ENCODE measurements at places on chromosomes 3 and 15.

DNA sequence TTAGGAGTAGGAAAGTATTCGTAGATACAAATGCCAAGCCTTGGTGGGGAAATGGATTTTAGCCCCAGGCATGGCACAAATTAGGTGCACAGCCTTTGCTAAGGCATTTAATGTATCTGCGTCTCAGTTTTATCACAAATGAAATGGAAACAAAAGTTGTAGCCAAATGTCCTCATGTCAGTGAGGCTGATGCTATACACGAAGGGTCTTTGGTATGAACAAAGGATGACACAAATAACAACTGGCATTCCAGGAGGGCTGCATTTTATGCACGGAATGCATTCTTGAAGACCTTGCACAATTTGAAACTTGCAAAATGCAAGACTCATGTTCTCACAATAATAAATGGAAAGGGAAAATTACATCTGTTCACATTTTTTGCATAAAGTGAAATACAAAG lies 181.9 kb downstream of the SV2B start:
- peaks cover 7% of the 10 kb centered on the region for H3K4me1 ChIP-seq
- H3K27me3 ChIP-seq = peaks cover 45% of the 10 kb centered on the region
- DNase-seq = no peak
- H3K36me3 ChIP-seq = no peaks in the 10 kb centered on the region
- no peak overlapping the region for H3K4me3 ChIP-seq
- H3K27ac ChIP-seq = no peak overlapping the region

- no peak overlapping the region for H3K4me3 ChIP-seq
- peak overlapping the region; percentile 48 for H3K27ac ChIP-seq
- H3K27me3 ChIP-seq = peaks cover 5% of the 10 kb centered on the region
- peaks cover 27% of the 10 kb centered on the region for H3K4me1 ChIP-seq
- H3K36me3 ChIP-seq = no peaks in the 10 kb centered on the region
Measured at GRCh38 chr3:147614210-147614609, 205.0 kb downstream of the ZIC1 start.

- no peaks in the 10 kb centered on the region for H3K4me1 ChIP-seq
- no peak for DNase-seq
- no peaks in the 10 kb centered on the region for H3K27me3 ChIP-seq
- H3K4me3 ChIP-seq = no peak overlapping the region
- no peak overlapping the region for H3K27ac ChIP-seq
- peaks cover 33% of the 10 kb centered on the region for H3K36me3 ChIP-seq
Measured at GRCh38 chr3:182957226-182957625, 23.1 kb downstream of the DCUN1D1 start.

GRCh38 chr15:39270934-39271333 lies 309.9 kb upstream of the THBS1 start:
- H3K4me1 ChIP-seq = peaks cover 13% of the 10 kb centered on the region
- no peaks in the 10 kb centered on the region for H3K27me3 ChIP-seq
- H3K36me3 ChIP-seq = no peaks in the 10 kb centered on the region
- no peak overlapping the region for H3K4me3 ChIP-seq

DNA sequence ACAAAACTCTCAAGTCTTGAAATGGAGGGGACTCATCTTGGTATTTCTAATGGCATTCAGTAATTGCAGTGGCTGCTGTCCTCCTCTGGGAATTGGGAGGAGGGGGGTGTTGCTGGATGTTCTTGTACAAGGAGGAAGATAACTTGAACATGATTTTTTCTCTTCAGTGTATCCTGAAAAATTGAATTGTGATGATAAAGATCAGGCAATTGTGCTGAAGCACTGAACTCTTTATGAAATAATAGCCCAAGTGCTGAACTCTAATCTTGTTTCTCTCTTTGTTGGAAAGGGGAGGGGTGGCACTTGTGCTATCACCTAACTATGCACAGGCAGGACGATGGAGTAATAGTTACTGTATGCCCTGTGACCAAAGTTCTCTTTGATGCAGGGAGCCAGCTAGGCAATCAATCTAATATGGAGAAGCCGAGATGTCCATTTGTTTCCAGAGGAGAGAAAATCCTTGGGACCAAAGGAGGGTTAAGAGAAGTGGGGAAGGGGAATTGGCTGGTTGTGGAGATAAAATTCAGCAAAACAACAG lies 68.1 kb upstream of the ATP2C1 start:
- no peak overlapping the region for H3K4me3 ChIP-seq
- H3K4me1 ChIP-seq = peaks cover 15% of the 10 kb centered on the region
- no peaks in the 10 kb centered on the region for H3K36me3 ChIP-seq
- H3K27ac ChIP-seq = peak overlapping the region; percentile 63

DNA sequence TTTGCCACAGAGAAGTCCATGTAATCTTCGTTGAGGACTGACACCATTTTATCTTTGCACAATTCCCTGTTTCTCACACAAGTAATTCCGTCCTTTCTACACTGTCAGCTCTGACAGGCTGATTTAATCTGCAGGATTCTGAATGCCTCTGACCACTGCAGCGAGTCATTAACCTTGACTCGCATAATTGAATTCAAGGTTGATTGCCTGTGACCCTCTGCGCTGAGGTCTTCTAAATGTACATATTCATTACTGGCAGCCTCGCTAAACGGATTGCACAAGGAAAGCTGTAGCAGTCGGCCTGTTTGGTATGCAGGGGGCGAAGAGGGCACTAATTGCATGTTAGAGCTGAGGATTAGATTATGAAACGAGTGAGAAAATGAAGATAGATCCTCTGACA lies 147.8 kb downstream of the SHOX2 start:
- no peaks in the 10 kb centered on the region for H3K4me1 ChIP-seq
- no peaks in the 10 kb centered on the region for H3K36me3 ChIP-seq
- H3K4me3 ChIP-seq = no peak overlapping the region
- no peak overlapping the region for H3K27ac ChIP-seq

DNA sequence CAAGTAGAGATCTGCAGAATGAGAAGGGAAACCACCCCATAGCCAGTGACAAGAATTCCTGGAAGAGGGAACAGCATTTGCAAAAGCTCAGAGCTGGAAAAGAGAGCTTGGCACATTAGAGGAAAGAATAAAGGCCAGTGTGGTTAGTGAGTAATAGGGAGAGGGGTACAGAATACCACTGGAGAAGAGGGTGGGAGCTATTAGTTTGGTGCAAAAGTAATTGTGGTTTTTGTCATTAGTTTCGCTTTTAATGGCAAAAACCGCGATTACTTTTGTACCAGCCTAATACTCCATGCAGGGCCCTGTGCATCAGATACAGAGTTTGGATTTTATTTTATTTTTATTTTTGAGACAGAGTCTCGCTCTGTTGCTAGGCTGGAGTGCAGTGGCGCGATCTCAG lies 9.8 kb downstream of the SLC24A1 start:
- H3K4me1 ChIP-seq = no peaks in the 10 kb centered on the region
- no peak for DNase-seq
- H3K36me3 ChIP-seq = no peaks in the 10 kb centered on the region
- H3K27me3 ChIP-seq = peaks cover 5% of the 10 kb centered on the region
- H3K4me3 ChIP-seq = no peak overlapping the region
- no peak overlapping the region for H3K27ac ChIP-seq

DNA sequence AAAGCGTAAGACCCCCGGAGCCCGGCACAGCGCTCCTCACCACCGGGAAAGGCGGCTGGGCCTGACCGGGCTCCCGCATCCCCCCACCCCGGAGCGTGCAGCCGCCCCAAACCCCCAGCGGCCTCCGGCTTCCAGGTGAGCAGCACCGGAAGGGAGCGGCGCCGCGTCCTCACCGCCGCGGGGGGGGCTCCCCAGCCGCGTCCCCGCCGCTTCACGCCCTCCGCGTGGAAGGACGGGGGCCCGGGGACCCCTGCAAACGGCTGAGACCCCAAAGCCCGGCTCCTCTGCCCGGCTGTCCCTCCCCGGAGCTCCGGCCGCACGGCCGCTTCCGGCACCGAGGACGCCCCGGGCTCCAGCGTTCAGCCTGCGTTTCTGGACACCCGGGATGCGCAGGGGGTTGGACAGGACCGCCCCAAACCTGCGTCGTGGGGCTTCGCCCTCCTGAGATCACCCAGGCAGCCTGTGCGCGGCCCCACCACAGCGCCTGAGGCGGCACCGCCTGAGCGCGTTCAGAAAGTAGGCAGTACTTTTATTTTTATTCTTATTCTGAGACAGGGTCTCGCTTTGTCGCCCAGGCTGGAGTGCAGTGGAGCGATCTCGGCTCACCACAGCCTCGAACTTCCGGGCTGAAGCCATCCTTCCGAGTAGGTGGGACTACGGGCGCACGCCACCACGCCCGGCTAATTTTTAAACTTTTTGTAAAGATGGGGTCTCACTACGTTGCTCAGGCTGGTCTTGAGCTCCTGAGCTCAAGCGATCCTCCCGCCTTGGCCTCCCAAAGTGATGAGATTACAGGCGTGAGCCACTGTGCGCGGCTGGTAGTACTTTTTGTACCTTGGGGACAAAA lies 51.6 kb upstream of the BLM start:
- no peak overlapping the region for H3K27ac ChIP-seq
- peaks cover 5% of the 10 kb centered on the region for H3K4me1 ChIP-seq
- H3K36me3 ChIP-seq = peaks cover 2% of the 10 kb centered on the region
- no peak overlapping the region for H3K4me3 ChIP-seq
- no peak for DNase-seq
- no peaks in the 10 kb centered on the region for H3K27me3 ChIP-seq

DNA sequence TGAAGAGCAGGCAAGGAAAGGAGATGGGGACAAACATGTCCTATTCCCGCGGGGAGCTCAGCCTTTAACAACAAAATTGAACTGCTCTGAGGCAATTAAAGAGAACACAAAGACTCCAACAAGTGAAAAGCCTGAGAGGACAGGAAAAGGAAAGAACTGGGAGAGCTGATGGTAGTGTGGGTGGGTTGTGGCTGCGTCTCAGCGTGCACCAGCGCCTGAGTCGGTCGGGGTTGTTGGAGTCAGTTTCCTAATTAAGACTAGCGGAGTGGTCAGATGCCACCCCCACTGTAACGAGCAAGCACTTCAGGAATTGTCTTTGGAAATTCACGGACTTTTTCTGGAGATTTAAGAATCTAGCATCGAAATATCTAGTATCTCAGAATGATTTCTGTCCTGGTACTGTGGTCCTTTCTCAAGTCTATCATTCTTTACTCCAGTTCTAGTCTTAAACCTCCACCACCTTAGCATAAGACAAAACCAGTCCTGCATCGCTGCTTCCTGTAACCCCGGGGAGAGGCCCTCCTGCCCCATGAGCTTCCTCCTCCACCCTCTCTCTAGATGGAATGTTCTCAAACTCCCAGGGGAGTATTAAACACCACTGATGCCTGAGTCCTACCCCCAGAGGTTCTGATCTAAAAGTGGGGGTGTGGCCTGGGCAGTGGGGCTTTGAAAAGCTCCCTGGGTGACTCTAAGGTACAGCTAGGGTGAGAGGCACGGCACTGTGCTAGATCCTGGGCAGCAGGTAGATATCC lies 104.0 kb downstream of the CYP19A1 start:
- no peaks in the 10 kb centered on the region for H3K36me3 ChIP-seq
- H3K4me1 ChIP-seq = peaks cover under 1% of the 10 kb centered on the region
- no peak overlapping the region for H3K27ac ChIP-seq
- H3K27me3 ChIP-seq = peaks cover 26% of the 10 kb centered on the region

- H3K27me3 ChIP-seq = no peaks in the 10 kb centered on the region
- no peak for DNase-seq
- peaks cover 17% of the 10 kb centered on the region for H3K36me3 ChIP-seq
- H3K4me3 ChIP-seq = no peak overlapping the region
- peak overlapping the region; percentile 1 for H3K27ac ChIP-seq
Measured at GRCh38 chr3:71185733-71186455, 397.6 kb downstream of the FOXP1 start.

- no peak overlapping the region for H3K4me3 ChIP-seq
- DNase-seq = no peak
- H3K27ac ChIP-seq = no peak overlapping the region
- H3K27me3 ChIP-seq = no peaks in the 10 kb centered on the region
- no peaks in the 10 kb centered on the region for H3K4me1 ChIP-seq
Measured at GRCh38 chr3:77392181-77392580, 352.3 kb downstream of the ROBO2 start.

GRCh38 chr15:76346669-76347481 lies 10.3 kb downstream of the ISL2 start:
- peak overlapping the region; percentile 57 for H3K4me3 ChIP-seq
- DNase-seq = no peak
- H3K27me3 ChIP-seq = peaks cover 83% of the 10 kb centered on the region
- peaks cover 24% of the 10 kb centered on the region for H3K4me1 ChIP-seq

DNA sequence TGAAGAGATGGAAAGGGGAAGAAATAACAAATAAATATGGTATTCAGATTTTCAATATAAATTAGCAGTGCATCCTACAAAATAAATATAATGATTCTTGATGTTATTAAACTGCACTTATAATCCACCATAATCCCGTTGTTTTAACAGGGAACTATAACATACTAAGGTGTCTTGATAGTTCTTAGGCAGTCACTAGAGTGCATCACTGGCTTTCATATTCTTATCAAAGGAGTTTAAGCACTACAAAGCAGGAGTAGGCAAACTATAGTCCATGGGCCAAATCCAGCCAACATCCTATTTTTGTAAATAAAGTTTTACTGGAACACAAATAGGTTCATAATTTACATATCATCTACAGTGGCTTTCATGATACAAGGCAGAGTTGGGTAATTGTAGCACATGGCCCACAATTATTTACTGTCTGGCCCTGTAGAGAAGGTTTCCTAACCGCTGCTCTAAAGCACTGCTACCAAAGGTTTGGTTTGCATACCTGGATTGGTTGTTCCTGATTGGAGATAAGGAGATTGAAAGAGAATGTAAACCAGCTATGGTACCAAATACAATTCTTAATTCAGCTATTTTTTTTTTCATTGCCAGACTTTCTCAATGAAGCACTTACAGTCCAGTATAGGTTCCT lies 104.3 kb downstream of the ZNF280D start:
- peaks cover 1% of the 10 kb centered on the region for H3K4me1 ChIP-seq
- DNase-seq = no peak
- H3K27ac ChIP-seq = no peak overlapping the region
- H3K27me3 ChIP-seq = no peaks in the 10 kb centered on the region

GRCh38 chr15:72463702-72464101 lies 10.4 kb upstream of the ARIH1 start:
- DNase-seq = no peak
- no peaks in the 10 kb centered on the region for H3K4me1 ChIP-seq
- no peak overlapping the region for H3K4me3 ChIP-seq
- H3K27me3 ChIP-seq = peaks cover under 1% of the 10 kb centered on the region
- no peaks in the 10 kb centered on the region for H3K36me3 ChIP-seq
- no peak overlapping the region for H3K27ac ChIP-seq

DNA sequence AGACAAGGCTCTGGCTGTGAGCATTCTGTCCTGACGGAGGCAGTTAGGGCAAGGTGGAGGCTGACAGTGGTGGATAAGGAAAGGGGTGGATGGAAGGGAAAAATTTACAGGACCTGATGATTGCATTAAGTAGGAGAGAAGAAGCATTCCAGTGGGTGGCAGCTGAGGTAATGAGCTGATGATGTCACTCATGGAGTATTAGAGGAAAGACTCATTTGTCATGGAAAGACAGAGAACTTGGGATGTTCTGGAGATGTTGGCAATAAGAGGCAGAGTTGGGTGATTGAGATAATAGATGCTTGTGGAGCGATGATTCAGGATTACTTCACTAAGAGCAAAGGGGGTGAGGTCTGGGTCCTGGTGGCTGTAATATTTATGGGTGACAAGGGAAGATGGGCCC lies 63.6 kb upstream of the SCN5A start:
- H3K27ac ChIP-seq = no peak overlapping the region
- no peaks in the 10 kb centered on the region for H3K4me1 ChIP-seq
- no peaks in the 10 kb centered on the region for H3K36me3 ChIP-seq
- no peak overlapping the region for H3K4me3 ChIP-seq
- DNase-seq = no peak
- peaks cover 48% of the 10 kb centered on the region for H3K27me3 ChIP-seq

- no peak overlapping the region for H3K4me3 ChIP-seq
- H3K36me3 ChIP-seq = peaks cover 21% of the 10 kb centered on the region
- no peak overlapping the region for H3K27ac ChIP-seq
- no peaks in the 10 kb centered on the region for H3K27me3 ChIP-seq
- peaks cover 6% of the 10 kb centered on the region for H3K4me1 ChIP-seq
Measured at GRCh38 chr3:112365636-112366035, 32.7 kb downstream of the CD200 start.

All from mesothelial cell of epicardium (in vitro differentiated cells).